ENCODE measurements at places on chromosomes 12 and 14. TPM values are rescaled to one million over a fixed set of nuclear protein-coding genes. Genes with fewer than 3 reads are reported as not detected.

DNA sequence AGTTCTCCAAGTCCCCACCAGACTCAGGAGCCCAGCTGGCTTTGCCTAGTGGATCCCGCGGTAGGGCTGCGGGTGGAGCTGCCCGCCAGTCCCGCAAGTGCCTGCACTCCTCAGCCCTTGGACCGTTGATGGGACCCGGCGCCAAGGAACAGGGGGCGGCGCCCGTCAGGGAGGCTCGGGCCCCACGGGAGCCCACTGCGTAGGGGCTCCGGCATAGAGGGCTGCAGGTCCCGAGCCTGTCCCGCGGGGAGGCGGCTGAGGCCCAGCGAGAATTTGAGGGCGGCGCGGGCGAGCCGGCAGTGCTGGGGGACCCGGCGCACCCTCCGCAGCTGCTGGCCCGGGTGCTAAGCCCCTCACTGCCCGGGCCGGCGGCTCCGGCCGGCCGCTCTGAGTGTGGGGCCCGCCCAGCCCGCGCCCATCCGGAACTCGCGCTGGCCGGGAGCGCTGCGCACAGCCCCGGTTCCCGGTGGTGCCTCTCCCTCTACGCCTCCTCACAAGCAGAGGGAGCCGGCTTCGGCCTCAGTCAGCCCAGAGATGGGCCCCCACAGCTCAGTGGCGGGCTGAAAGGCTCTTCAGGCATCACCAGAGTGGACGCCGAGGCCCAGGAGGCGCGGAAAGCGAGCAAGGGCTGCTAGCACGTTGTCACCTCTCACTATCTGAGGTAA is 452.4 kb upstream of the LRFN5 start:
- no peak overlapping the region for H3K4me3 ChIP-seq
- no peaks in the 10 kb centered on the region for H3K4me1 ChIP-seq
- no peak overlapping the region for H3K27ac ChIP-seq
- no peaks in the 10 kb centered on the region for H3K36me3 ChIP-seq
- H3K27me3 ChIP-seq = no peaks in the 10 kb centered on the region

DNA sequence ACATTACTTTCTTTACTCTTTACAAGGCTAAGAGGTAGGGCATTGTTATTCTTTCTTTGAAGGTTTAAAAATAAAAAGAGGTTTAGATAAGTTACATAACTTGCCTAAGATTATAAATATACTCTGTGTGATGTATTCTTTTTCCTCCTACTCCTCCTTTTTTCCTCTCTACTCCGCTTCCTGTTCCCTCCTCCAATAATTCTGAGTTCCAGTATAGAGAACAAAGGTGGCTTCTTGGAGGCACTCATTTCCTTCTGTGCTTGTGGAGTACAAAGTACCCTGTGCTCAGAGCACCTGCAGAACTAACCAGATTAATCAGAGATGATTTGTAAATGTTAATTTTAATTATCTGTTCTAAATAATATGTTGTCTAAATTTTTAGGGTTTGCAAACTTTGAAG is 11.3 kb downstream of the LRRC9 start:
- H3K27ac ChIP-seq = no peak overlapping the region
- H3K4me1 ChIP-seq = no peaks in the 10 kb centered on the region
- peaks cover 9% of the 10 kb centered on the region for H3K27me3 ChIP-seq
- H3K36me3 ChIP-seq = no peaks in the 10 kb centered on the region
- H3K4me3 ChIP-seq = no peak overlapping the region

DNA sequence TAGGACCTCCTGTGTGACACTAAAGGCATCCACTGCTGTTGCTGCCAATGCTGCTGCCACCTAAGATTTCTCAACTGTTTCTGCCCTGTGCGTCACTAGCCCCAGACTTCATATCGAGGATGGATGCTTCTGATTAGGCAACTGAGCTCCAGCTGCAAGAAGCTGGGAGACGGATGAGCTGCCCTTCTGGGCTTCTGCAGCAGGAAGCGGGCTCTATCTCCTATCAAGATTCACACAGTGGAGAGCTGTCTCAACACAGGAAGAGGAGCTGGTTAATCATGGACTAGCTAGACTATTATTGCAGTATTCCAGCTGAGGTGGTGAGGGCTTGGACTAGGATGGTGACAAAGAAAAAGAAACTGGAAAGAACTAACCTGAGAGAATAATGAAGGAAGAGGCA is 59.2 kb upstream of the PELI2 start:
- no peak overlapping the region for H3K4me3 ChIP-seq
- no peaks in the 10 kb centered on the region for H3K4me1 ChIP-seq
- peaks cover 17% of the 10 kb centered on the region for H3K27me3 ChIP-seq
- H3K27ac ChIP-seq = no peak overlapping the region

- H3K4me3 ChIP-seq = no peak overlapping the region
- H3K27me3 ChIP-seq = no peaks in the 10 kb centered on the region
- no peak overlapping the region for H3K27ac ChIP-seq
Observed at GRCh38 chr12:5272018-5272785, 159.7 kb upstream of the NTF3 start.

DNA sequence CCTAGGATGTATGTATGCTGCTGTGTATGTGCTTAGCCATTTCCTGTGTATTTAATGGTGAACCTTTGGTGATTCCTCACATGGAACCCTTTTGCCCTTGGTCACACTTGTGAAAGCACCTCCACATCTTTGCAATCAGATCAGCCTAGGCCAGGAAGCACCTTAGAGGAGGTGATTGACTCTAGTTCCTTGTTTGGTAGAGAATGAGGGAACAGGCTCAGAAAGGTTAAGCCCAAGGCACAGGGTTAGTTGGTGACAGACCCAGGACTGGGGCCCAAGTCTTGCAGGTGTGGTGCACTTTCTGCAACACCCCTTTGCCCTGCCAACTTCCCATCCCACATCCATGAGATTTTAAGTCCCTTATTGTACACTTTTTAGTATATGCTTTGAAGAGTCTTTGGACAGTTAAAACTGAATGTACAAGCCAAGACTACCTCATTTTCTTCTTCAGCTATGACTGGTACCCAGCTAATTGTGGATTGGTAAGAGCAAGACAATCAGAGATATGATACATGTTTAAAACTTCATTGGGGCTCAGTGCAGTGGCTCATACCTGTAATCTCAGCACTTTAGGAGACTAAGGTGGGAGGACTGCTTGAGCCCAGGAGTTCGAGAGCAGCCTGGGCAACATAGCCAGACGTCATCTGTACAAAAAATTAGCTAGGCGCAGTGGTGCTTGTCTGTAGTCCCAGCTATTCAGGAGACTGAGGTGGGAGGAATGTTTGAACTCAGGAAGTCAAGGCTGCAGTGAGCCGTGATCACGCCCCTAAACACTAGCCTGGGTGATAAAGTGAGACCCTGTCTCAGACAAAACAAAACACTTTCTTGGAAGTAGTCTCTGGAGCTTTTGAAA is 71.1 kb downstream of the RASSF3 start:
- peaks cover 32% of the 10 kb centered on the region for H3K36me3 ChIP-seq
- H3K4me1 ChIP-seq = peaks cover 91% of the 10 kb centered on the region

DNA sequence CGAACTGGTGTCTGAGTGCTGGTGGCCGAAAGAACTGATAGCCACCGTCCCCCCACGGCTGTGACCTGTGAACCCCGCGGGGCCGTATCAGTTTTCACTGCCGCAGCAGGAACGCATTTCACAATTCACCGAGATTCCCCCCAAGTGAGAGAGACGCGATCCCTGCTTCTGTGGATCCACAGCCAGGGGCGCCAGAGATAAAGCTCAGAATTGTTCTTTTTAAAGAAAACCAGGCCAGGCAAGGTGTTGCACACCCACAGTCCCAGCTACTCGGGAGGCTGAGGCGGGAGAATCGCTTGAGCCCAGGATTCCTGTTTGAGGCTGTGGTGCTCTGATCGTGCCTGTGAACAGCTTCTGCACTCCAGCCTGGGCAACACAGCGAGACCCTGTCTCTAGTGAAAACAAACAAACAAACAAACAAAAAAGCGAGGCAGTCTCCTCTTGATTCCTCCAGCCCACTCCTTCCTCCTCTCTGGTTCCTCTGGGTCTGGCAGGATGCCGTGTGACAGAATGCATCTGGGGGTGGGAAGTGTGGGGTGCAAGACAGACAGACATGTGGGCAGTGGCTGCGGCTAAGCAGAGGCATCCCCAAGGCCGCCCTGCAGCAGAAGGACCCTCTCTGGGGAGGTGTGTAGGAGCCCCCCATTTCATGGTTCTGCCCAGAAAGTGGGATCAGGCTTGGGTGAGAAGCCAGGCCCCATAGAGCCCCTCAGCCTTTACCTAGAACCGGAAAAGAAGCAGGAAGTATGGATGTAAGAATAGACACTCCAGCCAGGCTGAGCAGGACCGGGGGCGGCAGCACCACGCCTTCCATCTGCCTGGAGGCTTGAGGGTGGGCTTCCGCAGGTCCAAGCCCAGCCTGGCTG is 39.2 kb upstream of the PPP1R13B start:
- no peaks in the 10 kb centered on the region for H3K36me3 ChIP-seq
- H3K27me3 ChIP-seq = no peaks in the 10 kb centered on the region
- DNase-seq = no peak
- no peaks in the 10 kb centered on the region for H3K4me1 ChIP-seq

DNA sequence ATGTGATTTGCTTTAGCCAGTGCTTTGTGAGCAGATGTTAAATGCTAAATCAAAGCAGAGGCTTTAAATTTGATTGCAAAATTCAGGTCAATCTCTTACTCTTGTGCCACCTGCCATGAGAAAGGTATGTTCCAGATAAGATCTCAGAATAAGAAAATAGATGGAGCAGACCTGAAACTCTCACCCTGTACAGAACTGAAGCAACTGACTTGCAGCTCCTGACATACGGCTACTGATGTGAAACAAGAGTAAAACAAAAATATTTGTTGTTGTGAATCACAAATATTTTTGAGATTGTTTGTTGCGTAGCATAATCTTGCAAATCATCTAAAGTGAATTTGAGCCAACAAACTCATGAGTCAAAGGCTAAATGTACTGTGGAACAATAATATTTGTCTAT is 3.5 kb upstream of the OSBPL8 start:
- no peak for DNase-seq
- H3K27me3 ChIP-seq = peaks cover 4% of the 10 kb centered on the region
- no peak overlapping the region for H3K27ac ChIP-seq
- H3K4me1 ChIP-seq = peaks cover 12% of the 10 kb centered on the region
- H3K36me3 ChIP-seq = peaks cover 2% of the 10 kb centered on the region
- H3K4me3 ChIP-seq = no peak overlapping the region

DNA sequence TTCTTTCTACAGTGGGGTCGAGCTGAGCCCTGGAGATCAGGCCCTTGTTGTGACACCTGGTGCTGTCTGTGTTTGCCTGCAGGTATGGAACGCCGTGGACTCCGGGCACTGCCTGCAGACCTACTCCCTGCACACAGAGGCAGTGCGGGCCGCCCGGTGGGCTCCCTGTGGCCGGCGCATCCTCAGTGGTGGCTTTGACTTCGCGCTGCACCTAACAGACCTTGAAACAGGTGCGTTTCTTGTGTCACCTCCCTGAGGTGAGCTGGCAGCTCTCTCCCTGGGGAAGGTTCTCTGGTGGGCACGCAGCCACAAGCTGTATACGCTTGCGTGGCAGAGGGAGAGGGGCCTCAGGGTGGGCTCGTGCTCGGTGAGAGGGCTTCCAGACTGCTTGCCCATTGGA is 119.3 kb downstream of the BEGAIN start:
- no peaks in the 10 kb centered on the region for H3K36me3 ChIP-seq
- no peak overlapping the region for H3K27ac ChIP-seq
- DNase-seq = no peak
- no peak overlapping the region for H3K4me3 ChIP-seq
- H3K4me1 ChIP-seq = peaks cover 12% of the 10 kb centered on the region

DNA sequence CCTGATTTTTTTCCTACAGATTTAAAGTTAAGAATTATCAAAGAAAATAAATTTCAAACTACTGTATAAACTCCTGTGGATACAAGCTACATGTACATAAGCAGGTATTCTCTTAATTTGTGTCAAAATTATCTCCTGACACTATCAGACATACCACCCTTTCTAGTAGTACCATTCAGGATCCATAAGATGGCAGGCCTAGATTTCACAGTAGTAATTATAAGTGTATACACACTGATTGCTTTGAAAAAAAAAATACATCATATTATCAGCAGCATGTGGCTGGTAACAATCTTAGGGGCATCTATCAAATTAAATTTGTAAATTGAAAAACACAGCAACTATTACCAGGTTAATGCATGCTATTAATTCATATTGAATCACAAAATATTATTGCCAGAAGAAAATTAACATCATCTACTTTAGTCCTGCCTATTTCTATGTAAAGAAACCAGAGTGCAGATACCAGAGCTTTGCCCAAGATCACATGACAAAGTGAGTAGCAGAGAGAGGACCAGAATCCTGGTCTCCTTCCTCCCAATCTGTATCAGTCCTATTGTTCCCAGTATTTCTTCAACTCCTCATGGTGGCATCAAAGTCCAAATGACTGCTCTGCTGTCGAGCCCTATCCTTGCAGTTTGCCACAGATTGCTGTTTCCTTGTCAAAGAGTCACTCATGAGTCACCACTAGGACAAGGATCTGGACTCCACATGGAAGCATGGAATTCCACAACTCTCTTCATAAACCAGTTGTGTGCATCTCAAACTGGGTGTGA is 27.7 kb upstream of the CALM1 start:
- no peaks in the 10 kb centered on the region for H3K4me1 ChIP-seq
- DNase-seq = no peak
- H3K27me3 ChIP-seq = peaks cover 4% of the 10 kb centered on the region
- no peak overlapping the region for H3K4me3 ChIP-seq

DNA sequence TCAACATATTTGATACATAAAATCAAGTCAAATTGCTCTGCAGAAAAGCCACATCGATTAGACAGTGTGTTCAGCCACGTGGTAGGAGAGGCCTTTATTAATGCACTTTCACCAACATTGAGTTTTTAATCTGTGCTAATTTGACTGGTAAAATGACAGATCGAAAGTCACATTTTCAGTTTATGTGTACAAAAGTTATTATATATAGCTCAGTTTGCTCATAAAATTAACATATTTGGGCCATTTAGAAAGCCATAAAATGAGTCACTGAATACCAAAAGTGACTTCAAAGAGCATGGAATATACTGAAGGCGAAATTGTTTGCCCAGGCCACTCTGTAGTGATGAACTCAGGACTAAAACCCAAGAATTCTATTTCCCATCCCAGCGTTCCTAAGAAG is 26.0 kb downstream of the C12orf42 start:
- DNase-seq = no peak
- H3K27me3 ChIP-seq = no peaks in the 10 kb centered on the region
- no peak overlapping the region for H3K27ac ChIP-seq
- H3K4me1 ChIP-seq = peaks cover 5% of the 10 kb centered on the region
- H3K36me3 ChIP-seq = no peaks in the 10 kb centered on the region
- no peak overlapping the region for H3K4me3 ChIP-seq

- no peaks in the 10 kb centered on the region for H3K27me3 ChIP-seq
- H3K4me1 ChIP-seq = no peaks in the 10 kb centered on the region
- no peak overlapping the region for H3K27ac ChIP-seq
- no peak for DNase-seq
Observed at GRCh38 chr12:130448044-130448821, 110.5 kb downstream of the PIWIL1 start.

DNA sequence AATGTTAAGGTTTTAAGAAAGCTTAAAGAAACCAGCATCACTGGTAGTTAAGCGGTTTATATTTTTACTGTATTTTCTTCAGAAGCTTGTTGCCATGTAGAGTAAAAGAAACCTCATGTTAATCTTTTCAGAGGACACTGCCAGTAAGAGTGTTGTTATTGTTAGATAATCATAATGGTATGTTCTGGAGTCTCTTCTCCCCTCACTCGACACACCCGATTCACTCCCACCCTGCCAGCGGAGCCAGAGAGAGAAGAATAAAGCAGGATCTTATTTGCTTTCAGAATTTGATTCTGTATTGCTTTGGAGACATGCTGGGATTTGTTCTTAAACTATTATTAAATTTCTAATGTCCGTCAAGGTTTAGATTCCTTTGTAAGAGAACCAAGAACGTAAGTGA is 113.7 kb downstream of the SAMD4A start:
- DNase-seq = no peak
- no peak overlapping the region for H3K4me3 ChIP-seq
- H3K27ac ChIP-seq = no peak overlapping the region
- peaks cover 10% of the 10 kb centered on the region for H3K4me1 ChIP-seq
- H3K36me3 ChIP-seq = peaks cover 2% of the 10 kb centered on the region

Gene ST8SIA1
- total RNA-seq = 4.6 TPM

Gene MIP
- total RNA-seq = not detected
